Activated CD8-positive, alpha-beta memory T cell treated with anti-CD3 and anti-CD28 coated beads, Interleukin-2, amount 50 U/mL, for 48 hours (primary cell): ENCODE measurements at places on chromosomes 1 and 21.

DNA sequence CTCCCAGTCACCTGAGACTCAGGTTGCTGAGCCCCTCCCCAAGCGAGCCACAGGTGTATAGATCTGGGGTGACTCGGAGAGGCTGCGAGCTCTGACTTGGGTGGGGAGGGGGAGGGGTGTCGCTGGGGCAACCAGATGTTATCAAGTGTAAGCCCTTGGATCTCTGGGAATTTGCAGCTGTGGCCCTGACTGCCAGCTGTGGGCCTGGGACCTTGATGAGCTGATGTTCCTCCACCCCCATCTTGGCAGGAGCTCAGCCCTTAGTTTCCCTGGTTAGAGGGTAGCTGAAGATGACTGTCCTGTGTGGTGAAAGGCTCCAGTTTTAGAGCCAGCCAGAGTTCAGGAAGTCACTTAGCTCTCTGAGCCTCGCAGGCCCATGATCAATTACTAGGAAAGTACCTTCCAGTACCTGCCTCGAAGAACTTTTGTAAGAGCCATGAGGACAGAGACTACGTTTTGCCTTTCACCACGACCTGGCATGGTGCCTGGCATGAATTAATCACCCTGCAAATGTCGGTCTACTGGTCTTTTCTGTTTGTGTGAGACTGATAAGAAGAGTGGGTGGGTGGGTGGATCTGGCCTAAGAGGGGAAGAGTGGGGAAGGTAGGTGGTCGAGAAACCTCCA, 55.8 kb downstream of the YARS1 start:
- no peak for DNase-seq

DNA sequence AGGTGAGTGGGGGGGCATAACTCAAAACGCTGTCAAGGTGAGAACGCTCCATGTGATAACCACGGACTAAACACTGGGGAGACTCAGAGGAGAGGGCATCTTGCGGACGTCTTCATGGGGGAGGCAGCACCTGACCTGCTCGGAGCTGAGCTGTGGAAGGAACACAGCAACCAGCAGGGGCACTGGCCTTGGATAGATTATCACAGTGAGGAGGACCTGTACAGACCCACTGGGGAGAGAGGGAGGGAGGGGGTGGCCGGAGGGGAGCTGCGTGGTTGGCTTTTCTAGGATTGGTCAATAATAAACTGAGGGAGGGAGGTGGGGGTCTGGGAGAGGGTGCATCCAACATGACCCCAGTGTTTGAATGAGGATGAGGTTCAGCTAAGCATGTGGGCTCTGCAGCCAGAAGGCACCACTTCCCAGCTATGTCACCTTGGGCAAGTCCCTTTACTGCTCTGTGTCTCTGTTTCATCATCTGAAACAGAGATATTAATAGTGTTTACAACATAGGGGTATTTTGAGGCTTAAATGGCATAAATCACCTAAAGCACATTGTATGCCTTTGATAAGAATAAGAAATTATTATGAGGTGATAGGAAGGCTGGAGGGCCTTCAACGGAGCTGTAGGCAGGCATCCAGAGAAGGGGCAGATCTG, 123.3 kb downstream of the GRIK3 start:
- DNase-seq, result no peak

GRCh38 chr1:150995896-150996295, 10.8 kb downstream of the MINDY1 start:
- DNase-seq, result no peak

DNA sequence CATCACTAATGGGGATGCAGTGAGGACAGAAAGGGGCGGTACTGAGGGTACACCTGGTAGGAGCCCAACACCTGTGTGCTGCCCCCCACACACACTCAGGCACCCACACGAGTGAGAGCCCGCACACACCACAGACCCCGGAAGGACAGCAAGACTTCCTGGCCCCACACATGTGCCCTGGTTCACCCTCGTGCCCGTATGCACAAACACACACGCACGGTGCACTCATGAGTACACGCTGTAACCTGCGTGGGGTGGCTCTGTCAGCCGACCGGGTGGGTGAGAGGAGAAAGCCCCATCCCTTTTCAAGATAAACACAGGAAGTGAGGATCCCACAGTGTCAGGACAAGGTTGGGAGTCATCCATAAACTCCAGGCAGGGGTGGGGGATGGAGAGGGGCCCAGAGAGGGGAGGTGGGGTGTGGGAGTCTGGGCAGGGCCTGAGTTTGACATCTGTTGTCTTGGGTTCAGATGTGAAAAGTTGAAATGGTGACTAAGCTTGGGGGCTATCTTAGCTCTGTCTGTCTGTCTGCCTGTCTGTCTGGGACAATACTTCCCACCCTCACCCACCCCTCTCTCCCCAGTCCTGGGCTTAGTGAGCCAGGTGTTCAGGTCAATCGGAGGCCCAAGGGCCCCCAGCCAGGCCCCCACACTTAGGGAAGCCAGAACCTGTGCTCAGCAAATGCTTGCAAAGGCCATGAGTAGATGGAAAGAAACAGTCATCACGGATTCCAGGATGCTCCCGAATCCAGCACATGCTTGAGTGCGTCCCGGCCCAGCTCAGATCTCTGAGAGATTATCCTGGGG, 119.8 kb upstream of the ZBTB40 start:
- DNase-seq, result no peak

DNA sequence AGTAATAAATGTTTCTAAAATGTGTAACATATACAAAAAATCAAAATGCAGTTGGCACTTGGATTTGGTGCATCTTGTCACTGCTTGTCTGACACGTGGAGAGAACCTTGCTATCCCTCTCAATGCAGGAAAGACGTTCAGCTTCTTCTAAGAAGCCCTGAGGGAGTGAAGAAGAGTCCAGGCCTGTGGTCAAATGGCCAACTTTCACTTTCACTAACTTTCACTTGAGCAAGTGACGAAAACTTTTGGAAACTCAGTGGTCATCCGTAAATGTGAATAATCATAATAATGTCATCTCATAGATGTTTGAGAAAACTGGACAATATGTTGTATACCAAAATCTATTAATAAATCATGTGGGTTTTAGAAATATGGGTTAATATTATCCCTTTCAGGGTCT, 61.9 kb downstream of the ERG start:
- DNase-seq, result no peak

DNA sequence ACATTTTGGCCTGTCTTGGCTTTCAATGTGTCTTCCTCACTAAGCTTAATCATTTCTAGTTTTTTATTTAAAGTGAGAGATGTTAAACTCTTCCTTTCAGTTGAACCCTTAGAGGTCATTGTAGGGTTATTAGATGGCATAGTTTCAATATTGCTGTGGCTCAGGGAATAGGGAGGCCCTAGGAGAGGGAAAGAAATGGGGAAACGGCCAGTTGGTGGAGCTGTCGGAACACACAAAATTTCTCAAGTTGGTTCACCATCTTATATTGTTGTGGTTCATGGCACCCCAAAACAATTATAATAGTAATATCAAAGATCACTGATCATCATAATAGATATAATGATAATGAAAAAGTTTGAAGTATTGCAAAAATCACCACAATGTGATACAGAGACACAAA, 31.4 kb upstream of the KAZN start:
- DNase-seq, result no peak

- no peak for DNase-seq
These were observed 43.6 kb downstream of the PLEKHA6 start for GRCh38 chr1:204316164-204316563.
